ENCODE measurements at places on chromosomes 6 and 20. TPM values are rescaled to one million over a fixed set of nuclear protein-coding genes. Genes with fewer than 3 reads are reported as not detected.

The DEFB124 gene
- total RNA-seq = not detected

The BCAS1 gene
- not detected for total RNA-seq

The PCED1A gene
- total RNA-seq = 39.9 TPM

The BTBD9 gene
- total RNA-seq = 19.1 TPM

The PLAGL1 gene
- 10.9 TPM for total RNA-seq

The OXT gene
- 0.68 TPM for total RNA-seq

The OPRM1 gene
- not detected for total RNA-seq

The NUP43 gene
- 61.2 TPM for total RNA-seq

The OR12D3 gene
- not detected for total RNA-seq

The UNC5CL gene
- 4.2 TPM for total RNA-seq

The EPB41L1 gene
- total RNA-seq = 0.62 TPM

The DNAJC5 gene
- total RNA-seq = 49.2 TPM

The C4B gene
- total RNA-seq = 5.7 TPM

The GTSF1L gene
- total RNA-seq = not detected

The PARD6B gene
- total RNA-seq = 6.1 TPM

The ELOVL4 gene
- 0.78 TPM for total RNA-seq

The GPR6 gene
- total RNA-seq = not detected

The MOCS1 gene
- total RNA-seq = 0.61 TPM

The MOG gene
- total RNA-seq = not detected

The MYB gene
- 8.8 TPM for total RNA-seq

The RIPOR3 gene
- not detected for total RNA-seq

The OR2H1 gene
- total RNA-seq = not detected

The PACRG gene
- total RNA-seq = not detected

The PBOV1 gene
- total RNA-seq = not detected

The FAM83C gene
- not detected for total RNA-seq

The TRIM40 gene
- not detected for total RNA-seq

Data from activated naive CD8-positive, alpha-beta T cell treated with anti-CD3 and anti-CD28 coated beads, Interleukin-2, amount 10 ng/mL, durations not matched to agents 7 days and 5 days (primary cell).